Muscle of arm (tissue), 14 donors: ENCODE measurements at places on chromosomes 2 and 18.
A peak's percentile ranks its signal among the peaks of the same experiment; 100 is the strongest.

- DNase-seq, result peak; percentile 28
These were observed 1.5 kb downstream of the SLC39A10 start for GRCh38 chr2:195658541-195658890.

GRCh38 chr18:70135604-70136003 lies 69.9 kb downstream of the RTTN start:
- no peak for DNase-seq

- DNase-seq, result no peak
These were observed 156.1 kb upstream of the CYRIA start for GRCh38 chr2:16821692-16822091.

GRCh38 chr2:109563288-109563687 lies 50.5 kb downstream of the SEPTIN10 start:
- no peak for DNase-seq

GRCh38 chr2:164287056-164287455 lies 334.2 kb downstream of the GRB14 start:
- DNase-seq, result no peak
